Chondrocyte (in vitro differentiated cells): ENCODE measurements at places on chromosomes 3 and 15. TPM values are rescaled to one million over a fixed set of nuclear protein-coding genes. Genes with fewer than 3 reads are reported as not detected.

PARP15 gene
- 0.10 TPM in 1 of 3 replicates, not detected in the others for total RNA-seq

TRPM1 gene
- total RNA-seq, result not detected in 3 replicates

CLDN18 gene
- total RNA-seq, result not detected in 3 replicates

AP3B2 gene
- total RNA-seq, result 0.80 to 0.97 TPM in 2 of 3 replicates, not detected in the other

LRRC49 gene
- total RNA-seq, result 4.9 to 8.8 TPM (median 6.4 TPM) in 3 replicates

LDHAL6B gene
- total RNA-seq, result not detected in 3 replicates

DNA sequence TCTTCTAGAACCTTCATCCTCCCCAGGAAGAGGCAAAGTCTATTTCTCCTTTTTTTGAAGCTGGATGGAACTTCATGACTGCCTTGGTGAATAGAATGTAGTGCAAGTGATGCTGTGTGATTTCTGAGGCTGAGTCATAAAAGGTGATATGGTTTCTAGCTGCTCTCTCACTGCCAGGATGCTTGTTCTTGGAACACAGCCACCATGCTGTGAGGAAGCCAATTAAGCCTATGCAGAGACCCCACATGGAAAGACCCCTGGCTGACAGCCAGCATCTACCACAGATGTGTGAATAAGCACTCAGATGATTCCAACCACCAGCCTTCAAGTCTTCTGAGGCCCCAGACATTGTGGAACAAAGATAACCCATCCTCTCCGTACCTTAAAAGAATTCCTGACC lies 57.0 kb downstream of the ISL2 start:
- DNase-seq, result no peak

DNA sequence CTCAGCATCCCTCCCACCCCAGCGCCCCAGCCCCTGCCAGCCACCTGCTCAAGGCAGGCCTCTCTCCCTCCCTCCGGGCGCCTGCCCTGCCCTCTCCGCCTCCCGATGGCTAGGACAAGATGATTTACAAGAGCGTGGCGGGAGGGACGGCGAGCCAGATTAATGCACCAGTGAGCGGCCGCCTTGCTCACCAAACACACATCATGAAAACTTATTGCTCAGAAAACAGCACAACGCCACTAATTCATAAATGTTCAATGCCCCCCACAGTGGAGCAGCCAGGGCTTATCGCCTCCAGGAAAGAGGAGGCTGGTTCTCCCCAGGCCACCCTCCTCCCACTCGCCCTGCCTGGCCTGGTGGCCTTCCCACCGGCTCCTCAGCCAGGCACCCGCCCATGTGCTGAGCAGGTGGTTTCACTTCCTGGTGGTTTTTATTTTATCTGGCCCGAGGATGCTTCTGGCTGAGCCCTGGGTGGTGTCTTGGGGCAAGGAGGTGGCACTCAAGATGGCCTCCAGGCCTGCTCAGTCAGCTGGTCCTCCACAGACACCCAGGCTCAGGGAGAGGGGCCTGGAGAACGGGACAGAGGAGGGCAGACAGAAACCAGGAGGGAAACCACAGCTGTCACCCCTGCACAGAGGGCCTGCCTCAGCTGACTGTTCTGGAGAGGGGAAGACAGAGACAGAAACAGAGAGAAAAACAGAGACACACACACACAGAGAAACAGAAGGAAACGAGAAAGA lies 284.9 kb downstream of the UACA start:
- DNase-seq, result peak; percentile 53

DNA sequence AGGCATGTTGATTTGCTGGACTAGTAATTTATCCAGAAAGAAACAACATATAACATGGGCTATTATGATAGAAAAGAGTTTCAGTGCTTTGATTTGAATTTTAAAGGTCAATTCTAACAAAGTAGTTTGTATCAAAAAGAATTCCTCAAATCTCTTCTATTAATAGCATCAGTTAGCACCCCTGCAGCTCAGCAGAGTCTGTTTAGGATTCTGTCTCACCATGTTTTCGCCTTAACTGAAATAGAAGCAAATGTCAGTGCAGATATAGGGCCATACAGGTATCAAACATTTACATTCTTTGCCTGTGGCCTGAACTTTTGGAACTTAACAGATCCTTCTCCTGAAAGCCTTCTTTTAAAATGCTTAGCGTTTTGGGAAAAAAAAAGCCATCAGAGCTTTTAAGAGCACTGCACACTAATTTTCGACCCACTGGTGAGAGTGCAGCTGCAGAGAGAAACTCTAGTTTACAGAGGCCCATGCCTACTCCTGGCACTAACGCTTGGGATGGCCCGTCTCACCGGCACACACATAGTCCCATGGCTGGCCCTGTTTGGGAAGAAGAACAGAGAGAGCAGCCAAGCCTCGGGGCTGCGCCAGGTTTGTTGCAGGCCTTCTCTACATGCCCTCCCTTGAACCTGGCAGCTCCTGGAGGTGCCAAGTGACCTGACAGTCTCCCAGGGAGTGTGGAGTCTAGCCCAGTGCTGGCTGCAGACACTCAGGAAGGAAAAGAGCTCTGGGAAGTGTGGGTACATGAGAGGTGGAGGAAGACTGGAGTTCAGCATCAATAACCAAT lies 9.9 kb upstream of the PAQR9 start:
- no peak for DNase-seq

DNA sequence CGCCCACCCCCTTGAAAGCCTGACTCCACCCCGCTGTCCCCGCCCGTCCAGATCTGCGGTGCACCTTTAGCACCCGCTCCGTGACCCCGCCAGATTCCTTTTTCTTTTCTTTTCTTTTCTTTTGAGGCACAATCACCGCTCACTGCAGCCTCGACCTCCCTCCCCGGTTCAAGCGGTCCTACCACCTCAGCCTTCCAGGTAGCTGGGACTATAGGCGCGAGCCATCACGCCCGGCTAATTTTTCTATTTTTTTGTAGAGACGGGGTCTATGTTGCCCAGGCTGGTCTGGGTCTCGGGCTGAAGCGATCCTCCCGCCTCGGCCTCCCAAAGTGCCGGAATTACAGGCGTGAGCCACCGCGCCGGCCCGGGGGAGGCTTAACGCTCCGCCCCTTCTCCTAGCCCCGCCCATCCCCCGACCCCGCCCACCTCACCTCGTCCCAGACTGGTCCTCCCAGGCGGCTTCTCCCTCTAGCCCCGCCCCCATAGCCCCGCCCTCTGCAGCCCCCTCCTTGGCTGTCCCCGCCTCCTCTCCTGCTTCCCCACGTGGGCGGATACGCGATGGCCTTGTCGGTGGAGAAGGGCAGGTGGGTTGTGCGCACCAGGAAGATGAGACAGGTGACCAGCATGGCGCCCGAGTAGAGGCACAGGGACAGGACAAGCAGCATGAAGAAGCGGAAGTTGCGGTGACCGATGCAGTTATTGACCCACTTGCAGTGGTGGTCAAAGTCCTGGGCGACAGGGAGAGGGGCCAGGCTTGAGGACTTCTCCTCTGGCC lies 3.2 kb downstream of the ZDHHC19 start:
- no peak for DNase-seq

GRCh38 chr3:47476330-47476626 lies 537 bp upstream of the SCAP start:
- DNase-seq, result no peak

- no peak for DNase-seq
Observed at GRCh38 chr3:33096093-33096868, 665 bp downstream of the GLB1 start.

GRCh38 chr3:59467476-59467875 lies 417.7 kb upstream of the CFAP20DC start:
- DNase-seq, result no peak
